ENCODE measurements at places on chromosomes 4 and X.

GRCh38 chr4:152697284-152698088, 17.7 kb upstream of the TMEM154 start:
- DNase-seq, result no peak

GRCh38 chr4:154489558-154490233, 1.9 kb downstream of the DCHS2 start:
- no peak for DNase-seq

GRCh38 chr4:21699446-21699845, 249.1 kb downstream of the KCNIP4 start:
- DNase-seq, result no peak

- DNase-seq, result no peak
Observed at GRCh38 chr4:25246680-25247611, 13.1 kb downstream of the PI4K2B start.

DNA sequence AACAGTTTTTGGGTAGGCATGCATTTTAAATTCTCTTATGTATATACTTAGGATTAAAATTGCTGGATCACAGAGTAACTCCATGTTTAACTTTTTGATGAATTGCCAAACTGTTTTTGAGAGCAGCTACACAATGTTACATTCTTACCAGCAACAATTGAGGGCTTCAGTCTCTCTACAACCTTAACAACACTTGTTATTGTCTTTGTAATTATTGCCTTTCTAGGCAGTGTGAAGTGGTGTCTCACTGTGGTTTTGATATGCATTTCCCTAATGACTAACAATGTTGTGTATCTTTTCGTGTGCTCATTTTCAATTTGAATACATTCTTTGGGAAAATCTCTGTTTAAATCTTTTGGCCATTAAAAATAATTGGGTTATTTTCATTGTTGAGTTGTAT, 17.3 kb upstream of the F11 start:
- DNase-seq, result no peak

DNA sequence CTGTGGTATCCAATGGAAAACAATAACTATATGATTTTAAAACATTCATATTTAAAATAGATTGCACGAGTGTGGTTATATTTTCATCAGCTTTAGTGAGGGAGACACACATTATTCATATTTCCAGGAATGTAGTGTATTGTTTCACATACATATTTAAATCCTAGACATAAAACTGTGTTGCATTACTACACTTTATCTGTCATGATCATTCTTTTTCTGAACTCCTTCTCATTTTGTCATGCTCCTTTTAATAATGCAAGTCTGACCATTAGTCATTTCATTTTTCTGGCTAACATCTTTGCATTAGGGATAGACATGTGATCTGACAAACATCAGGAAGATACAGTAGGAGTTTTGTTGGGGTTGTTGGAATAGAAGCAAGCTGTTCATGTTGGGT, 1382.7 kb downstream of the PCDH7 start:
- DNase-seq, result no peak

DNA sequence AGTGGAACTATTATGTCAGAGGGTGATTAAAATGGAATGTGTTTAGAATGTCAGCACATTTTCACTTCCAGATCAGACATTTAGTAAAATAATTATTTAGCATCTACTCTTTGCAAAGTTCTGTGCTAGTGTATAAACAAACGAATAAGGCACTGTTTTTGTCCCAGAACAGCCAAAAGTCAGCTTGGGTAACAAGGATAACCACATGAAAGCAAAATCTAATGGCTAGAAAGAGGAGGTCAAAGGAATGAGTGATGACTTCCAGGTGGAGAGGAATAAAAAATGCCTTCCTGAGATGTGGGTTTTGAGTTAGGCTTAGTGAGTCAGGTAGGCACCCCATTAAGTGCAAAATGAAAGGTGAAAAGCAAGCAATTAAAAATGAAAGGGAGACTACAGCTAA, 112.6 kb downstream of the ATP10D start:
- DNase-seq, result no peak

DNA sequence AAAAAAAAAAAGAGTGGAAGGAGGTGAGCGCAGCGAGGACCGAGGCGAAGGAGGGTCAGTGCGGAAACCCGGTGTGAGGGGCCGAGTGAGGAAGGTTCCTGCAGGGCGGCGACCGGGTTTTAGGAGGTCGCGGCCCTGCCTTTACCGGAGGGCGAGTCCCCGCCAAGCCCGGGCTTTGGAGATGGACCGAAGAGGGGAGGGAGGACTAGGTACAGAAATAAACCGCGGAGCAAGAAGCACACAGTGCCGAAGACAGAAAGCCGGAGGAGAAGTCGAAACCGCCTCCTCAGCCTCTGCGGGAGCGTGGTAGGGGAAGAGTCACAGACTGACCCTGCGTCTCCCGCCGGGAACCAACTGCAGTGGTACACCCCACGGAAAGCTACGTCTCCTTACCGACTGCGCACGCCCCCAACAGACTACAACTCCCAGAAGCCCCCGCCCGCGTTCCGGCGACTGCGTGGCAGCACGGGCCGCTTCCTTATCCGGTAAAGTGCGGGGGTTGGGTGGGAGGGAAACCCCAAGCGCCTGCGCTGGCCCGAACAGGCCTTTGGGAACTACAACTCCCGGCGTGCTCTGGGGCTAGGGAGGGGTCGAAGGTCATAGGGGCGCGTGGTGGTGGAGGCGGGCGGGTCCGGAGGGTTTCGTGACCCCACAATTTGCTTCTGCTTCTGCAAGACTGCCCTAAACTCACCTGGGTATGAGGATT, at the start of gene NFXL1:
Gene NFXL1 (minus strand): TSS at position 364 of the 706 bp plus-strand sequence. CDS start 380 bp downstream, outside the sequence.
- peak; percentile 78 for DNase-seq

- no peak for DNase-seq
Observed at GRCh38 chr4:7768736-7769135, 170.9 kb downstream of the AFAP1 start.

DNA sequence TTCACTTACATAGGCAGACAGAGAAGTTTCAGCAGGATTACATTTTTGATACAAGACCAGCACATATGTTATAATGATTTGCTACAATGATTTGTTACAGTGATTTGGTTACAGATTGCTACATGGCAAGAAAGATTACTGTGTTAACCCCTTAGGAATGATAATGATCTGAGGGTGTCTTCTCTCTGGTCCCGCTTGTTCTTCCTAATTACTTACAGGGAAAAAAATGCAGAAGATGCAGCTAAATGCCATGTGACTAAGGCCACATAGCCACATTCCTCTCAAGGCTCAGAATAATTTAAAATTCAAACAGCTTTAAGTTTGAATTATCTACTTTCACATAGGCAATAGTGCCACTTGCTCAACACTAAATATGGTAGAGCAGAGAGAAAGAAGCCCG, 9.7 kb upstream of the LAP3 start:
- no peak for DNase-seq

- no peak for DNase-seq
Observed at GRCh38 chr4:134529629-134530028, 328.0 kb upstream of the PABPC4L start.

- DNase-seq, result no peak
Observed at GRCh38 chr4:154998773-154999172, 209.7 kb upstream of the NPY2R start.

DNA sequence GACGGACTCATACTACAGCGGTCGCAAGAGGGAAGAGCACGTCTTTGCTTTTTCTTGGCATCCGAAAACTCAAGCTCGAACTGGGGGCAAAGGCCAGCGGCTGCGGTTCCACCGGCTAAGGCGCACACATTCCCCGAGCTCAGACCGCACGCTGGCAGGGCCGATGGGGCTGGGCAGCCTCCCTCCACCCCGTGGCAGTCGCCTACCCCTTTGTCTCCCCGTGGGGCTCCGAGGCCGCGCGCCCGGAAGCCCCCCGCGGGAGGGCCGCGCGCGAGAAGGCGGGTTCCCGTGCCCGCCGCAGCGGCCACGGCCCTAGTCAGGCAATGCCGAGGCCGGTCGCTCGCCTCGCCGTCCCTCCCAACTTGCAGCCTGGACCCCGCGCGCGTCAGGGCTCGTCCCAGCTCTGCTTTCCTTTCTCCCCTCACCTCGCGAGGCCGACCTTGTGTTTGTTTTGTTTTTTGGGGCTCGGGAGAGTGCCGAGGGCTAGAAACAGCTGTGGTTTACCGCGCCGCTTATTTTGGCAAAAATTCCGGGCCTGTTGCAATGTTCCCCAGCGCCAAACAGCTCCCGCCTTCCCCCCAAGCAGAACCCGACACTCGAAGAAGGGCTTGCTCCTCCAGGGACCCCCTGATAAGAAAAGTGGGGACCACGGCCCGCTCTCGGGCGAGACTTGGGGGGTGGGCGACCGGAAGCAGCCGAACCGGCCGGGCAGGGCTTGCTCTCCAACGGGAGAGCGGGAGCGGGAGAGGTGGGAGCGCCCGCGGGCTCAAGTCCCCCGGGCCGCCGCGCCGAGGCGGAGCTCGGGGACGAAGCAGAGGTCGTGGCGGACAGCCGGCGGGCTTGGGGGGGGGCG, 561 bp upstream of the N4BP2 start:
- DNase-seq, result peak; percentile 84

DNA sequence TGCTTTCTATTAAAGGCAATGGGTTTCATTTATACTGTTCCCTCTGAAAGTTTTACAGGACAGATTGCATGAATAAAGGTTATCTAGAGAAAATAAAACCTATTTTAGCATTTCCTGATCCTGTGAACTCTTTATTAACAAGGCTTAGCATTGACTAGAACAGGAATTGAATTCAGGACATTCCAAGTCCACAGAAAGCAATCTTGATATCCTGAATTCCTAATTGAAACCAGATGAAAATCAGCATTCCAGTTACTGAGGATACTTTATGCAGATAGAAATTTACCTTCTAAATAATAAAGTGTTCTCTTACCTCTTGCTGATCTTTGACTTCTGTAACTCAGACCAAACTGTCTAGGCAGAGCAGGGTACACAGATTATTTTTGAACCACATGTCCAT, 151.4 kb downstream of the ZNF518B start:
- DNase-seq, result no peak

DNA sequence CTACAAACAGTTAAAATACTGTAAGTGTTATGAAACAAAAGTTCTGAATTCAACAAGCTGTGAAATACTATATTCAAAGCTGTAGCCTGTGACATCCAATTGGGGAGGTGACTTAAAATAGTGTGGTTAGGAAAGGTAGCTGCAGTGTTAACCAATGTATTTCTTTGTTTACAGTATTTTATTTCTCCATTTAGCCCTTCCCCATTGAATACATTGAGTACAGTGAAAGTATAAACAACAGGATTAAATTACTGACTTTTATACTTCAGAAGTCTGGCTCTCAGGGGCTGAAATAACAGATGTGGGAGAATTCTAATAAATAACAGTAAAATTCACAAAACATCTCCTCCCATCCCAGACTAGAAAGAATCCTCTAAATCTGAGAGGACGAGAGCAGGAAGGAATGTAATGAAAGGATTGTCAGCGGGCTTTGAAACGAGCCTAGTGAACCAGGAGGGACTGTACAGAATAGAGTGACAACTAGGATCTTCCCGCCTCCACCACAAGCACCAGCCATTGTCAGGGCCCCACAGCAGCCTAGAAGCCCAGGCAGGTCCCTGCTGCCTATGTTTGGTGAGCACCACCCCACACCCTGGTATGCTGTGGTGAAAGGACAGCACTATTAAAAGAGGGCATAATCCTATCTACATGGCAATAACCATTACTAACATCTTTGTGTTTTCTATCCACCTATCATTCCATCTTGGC, 73.7 kb downstream of the SPCS3 start:
- DNase-seq, result no peak

- no peak for DNase-seq
Observed at GRCh38 chrX:134167591-134168203, 69.3 kb upstream of the CCDC160 start.

DNA sequence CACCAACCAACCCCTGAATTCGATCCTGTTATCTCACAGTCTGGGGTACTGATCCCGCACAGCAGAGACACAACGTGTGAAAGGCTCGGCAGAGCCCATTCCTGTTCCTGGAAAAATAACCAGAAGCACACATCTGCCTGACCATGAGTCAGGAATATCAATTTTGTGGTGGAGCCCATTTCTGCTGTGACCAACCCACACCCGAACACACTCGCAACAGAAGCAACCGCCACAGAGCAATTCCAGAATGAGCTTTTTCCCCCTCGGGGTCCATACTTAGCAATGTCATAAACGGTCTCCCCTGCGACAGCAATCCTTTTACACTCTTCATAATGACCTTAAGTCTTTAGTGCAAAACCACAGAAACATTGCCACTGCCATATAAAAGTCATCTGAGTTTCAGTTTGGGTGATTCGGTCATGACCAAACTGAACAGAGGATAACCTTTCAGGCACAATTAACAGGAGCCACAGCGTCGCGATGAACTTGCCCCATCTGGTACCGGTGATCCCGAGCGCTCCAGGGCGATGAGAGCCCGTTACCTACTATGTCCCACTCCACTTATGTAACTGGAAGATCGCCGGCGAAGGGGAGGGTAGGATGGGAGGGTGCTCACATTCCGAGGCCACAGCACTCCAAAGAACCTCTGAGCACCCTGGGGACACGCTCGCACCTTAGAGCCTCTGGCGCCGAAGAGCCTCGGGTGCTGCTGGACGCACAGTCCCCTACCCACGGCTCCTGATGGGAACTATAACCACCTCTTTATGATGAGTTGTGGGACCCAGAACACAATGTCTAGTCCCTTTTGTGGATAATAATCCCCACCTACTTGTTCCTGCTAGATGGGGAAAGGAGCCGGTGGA, 1.1 kb downstream of the MECP2 start:
- DNase-seq, result no peak

- DNase-seq, result no peak
Observed at GRCh38 chrX:148938348-148938747, 437.9 kb downstream of the AFF2 start.

DNA sequence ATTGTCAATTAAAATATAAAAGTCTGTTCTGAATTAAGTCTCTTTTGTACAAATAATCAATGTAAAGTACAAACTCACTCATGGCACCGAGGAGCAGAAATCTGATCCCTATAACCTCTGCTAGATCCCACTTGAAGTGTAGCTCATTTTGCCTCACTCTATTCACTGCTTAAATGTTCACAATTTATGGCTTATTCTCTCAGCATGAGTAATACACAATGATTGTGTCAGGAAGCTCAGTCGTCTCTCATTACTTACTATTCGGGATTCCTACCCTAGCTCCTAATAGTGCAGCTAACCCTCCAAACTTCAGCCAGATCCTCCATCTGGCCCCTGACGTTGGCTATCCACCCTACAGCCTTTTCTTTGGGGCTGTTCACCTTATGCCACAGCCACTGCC, 4.7 kb upstream of the AMMECR1 start:
- DNase-seq, result no peak

GRCh38 chr4:113692809-113693411, 68.6 kb downstream of the CAMK2D start:
- DNase-seq, result no peak

DNA sequence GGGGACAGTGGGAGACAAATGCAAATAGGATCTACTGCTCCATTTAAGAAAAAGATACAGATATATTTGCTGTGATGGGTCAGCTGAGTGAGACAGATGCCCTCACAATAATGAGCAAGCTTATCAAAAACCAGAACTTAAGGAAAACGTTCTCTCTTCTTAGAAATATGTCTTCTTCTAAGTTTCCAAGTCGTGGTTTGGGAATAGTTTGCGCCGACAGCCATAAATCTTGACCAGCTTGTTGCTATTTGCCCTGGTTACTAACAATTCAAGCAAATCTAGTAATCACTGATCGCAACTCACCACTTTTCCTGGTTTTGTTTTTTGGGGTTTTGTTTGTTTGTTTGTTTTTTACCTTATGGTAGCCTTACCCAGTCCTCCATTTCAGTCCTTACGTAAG, 67.6 kb upstream of the GUCY1A1 start:
- no peak for DNase-seq

GRCh38 chr4:154328030-154328429, 163.6 kb downstream of the DCHS2 start:
- DNase-seq, result no peak

All from stimulated activated effector memory CD8-positive, alpha-beta T cell treated with anti-CD3 and anti-CD28 coated beads, Interleukin-12 subunit alpha, Interleukin-12 subunit beta, amount 100 ng/mL, for 72 hours (primary cell).